Suppressor macrophage (primary cell): ENCODE measurements at places on chromosomes 1 and 21.

- no peak for DNase-seq
Observed at GRCh38 chr1:112505400-112505785, 3.4 kb upstream of the WNT2B start.

GRCh38 chr1:221458447-221459156 is 283.3 kb downstream of the DUSP10 start:
- no peak for DNase-seq

- DNase-seq, result no peak
Observed at GRCh38 chr1:82346141-82346540, 545.4 kb downstream of the ADGRL2 start.

GRCh38 chr1:6434186-6434585 is 9.6 kb downstream of the ESPN start:
- DNase-seq, result no peak

DNA sequence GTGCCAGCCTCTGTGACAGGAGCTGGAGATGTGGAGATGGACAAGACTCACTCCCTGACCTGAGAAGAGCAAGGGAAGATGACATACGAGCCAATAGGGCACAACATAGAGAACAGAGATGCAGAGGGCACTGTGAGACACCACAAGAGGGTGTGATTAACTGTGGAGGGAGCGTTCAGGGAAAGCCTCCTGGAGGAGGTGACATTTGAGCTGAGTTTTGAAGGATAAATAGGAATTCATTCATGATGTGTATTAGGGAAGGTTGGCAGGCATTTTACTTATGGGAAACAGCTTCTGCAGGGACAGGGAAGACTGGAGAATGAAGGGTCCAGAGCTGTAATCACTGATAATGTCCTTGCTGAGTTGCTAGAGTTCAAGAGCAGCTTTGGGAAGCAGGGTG is 25.0 kb upstream of the TENT5C start:
- DNase-seq, result no peak

GRCh38 chr1:205500240-205501233 is 3.9 kb upstream of the CDK18 start:
- no peak for DNase-seq
